ENCODE measurements at places on chromosomes 12 and 14.

GRCh38 chr12:93425736-93426411, 15.9 kb downstream of the UBE2N start:
- no peak for DNase-seq

DNA sequence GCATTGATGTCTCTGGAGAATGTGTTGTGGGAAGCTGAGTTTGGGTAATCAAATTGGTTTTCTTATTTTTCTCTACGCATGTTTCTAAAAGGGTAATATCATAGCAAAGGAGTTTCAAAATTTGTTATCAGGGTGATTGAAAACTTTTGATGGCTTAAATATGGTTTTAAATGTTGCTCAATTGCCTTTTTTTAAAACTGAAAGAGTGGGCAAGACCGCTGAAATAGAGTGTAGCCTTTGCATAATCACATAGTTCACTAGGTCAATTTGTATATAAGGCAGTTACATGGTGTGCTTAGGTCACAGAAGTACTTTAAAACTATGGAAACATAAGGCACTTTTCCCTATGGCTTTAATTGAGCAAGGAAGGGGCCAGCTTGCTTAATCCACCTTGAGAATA, 167.4 kb downstream of the SNAPC1 start:
- no peak for DNase-seq

GRCh38 chr12:116547955-116548501, 11.2 kb upstream of the MAP1LC3B2 start:
- no peak for DNase-seq

DNA sequence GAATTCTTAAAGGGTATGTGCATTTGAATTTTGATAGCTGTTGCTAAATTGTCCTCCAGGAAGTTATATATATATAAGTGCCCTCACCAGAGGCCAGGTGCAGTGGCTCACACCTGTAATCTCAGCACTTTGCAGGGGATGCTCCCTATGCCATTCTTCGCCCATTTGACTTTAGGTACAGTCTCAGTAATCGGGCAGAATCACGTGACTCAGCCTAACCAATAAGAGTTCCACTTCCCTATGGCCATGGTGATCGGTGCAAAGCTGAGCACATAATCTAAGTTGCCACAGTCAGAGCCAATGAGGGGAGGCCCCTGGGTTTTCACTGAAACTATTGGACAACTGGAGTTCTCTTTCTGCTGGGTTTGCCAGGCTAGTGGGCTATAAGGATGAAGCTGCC, 274.6 kb upstream of the TBX3 start:
- DNase-seq = no peak

DNA sequence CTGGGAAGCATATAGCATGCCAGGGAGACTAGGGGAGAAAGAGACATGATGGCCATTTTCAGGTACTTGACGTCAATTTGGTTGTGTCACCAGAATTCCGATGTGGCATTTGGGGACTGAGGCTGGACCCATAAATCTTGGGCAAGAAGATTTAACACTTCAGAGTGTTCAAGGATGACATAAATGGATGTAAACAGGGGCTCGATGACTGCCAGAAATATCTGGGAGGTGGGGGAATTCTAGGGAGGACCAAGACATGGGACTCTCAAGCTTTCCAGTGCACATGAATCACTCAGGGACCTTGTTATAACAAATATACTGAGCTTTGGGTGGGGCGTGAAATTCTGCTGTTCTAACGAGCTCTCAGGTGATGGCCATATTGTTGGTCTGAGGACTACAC, 17.8 kb downstream of the HAL start:
- DNase-seq = no peak

GRCh38 chr12:50567926-50568325, 63.1 kb downstream of the DIP2B start:
- no peak for DNase-seq

GRCh38 chr14:90569201-90569600, 172.4 kb downstream of the CALM1 start:
- no peak for DNase-seq

Data from ureter (tissue), 1 donor.